ENCODE measurements at places on chromosomes 16 and 17.
A peak's percentile ranks its signal among the peaks of the same experiment; 100 is the strongest.

DNA sequence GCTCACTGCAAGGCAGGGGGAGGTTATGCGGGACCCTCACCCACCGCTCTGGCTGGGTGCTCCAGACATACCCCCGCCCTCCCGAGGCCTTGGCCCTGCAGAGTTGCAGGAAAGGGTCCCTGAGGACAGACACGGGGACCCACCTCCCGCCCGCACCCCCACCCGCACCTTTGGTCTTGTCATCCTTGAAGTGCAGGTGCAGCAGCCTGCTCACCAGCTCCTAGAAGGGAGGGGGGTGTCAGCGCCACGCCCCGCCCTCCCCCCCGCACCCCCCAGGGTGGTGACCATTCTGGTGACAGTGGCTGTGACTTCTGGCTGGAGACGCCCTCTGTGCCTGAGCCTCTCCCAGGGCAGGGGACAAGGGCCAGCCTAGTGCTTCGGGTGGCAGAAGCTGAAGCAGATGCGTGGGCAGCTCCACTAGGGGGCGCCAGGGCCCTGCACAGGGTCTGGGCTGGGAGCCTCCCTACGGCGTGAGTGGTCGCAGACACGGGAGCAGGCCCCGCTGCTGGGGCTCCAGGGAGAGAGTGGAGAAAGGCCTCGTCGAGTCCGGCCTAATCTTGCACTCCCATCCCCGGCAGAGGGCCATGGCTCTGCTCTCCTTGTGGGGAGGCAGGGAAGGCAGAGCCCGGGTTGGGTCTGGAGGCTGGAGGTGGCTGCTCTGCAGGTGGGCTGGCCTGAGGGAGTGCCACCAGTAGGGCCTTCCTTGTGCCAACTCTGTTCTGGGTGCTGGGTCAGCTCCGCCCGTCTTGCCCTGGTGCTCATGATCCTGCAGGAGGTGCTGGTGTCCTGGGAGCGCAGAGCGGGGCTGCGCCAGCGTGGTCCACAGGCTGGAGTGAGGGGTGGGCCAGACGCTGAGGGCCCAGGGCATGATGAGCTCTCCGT, 2.7 kb downstream of the CENPX start:
- H3K27me3 ChIP-seq = no peaks in the 10 kb centered on the region
- DNase-seq = no peak

GRCh38 chr16:49695782-49696413, 160.0 kb downstream of the ZNF423 start:
- DNase-seq = no peak
- no peak overlapping the region for H3K27ac ChIP-seq
- no peak overlapping the region for H3K4me3 ChIP-seq
- no peaks in the 10 kb centered on the region for H3K4me1 ChIP-seq

GRCh38 chr16:4344983-4345835, 5.9 kb downstream of the PAM16 start:
- no peaks in the 10 kb centered on the region for H3K36me3 ChIP-seq
- H3K4me3 ChIP-seq = no peak overlapping the region
- DNase-seq = no peak
- H3K4me1 ChIP-seq = peaks cover 47% of the 10 kb centered on the region
- no peaks in the 10 kb centered on the region for H3K27me3 ChIP-seq

GRCh38 chr16:86428729-86429517, 81.4 kb upstream of the FOXF1 start:
- no peak overlapping the region for H3K27ac ChIP-seq
- H3K4me3 ChIP-seq = no peak overlapping the region
- no peak for DNase-seq
- no peaks in the 10 kb centered on the region for H3K27me3 ChIP-seq
- H3K4me1 ChIP-seq = no peaks in the 10 kb centered on the region
- H3K36me3 ChIP-seq = no peaks in the 10 kb centered on the region

DNA sequence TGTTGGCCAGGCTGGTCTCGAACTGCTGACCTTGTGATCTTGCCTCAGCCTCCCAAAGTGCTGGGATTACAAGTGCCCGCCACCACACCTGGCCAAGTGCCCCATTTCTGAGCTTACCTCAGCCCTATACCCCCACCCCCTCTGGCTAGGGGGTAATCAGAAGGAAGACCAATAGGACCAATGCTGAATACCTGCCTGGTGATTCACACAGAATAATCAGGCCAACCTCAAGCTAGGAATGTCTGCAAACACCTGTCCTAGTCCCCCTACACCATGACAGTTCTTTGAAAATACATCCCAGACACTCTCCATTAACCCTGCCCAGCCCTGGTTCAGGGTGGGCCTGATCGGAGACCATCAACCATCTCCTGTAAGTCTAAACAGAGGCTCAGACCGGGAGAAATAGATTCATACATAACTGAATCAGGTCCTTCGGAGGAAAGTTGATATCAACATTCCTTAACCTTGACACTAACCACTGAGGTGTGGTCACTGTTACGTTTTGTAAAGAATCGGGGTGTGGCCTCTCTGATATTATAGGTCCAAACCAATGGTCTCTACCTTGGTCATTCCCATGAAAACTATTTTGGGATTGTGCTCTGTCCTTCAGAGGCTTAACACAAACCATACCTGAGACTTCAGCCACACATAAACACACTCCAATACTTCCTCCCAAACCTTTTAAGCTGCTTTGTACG, 130.8 kb downstream of the GAS7 start:
- H3K4me3 ChIP-seq = no peak overlapping the region
- no peaks in the 10 kb centered on the region for H3K27me3 ChIP-seq
- H3K4me1 ChIP-seq = peaks cover 24% of the 10 kb centered on the region
- no peaks in the 10 kb centered on the region for H3K36me3 ChIP-seq

DNA sequence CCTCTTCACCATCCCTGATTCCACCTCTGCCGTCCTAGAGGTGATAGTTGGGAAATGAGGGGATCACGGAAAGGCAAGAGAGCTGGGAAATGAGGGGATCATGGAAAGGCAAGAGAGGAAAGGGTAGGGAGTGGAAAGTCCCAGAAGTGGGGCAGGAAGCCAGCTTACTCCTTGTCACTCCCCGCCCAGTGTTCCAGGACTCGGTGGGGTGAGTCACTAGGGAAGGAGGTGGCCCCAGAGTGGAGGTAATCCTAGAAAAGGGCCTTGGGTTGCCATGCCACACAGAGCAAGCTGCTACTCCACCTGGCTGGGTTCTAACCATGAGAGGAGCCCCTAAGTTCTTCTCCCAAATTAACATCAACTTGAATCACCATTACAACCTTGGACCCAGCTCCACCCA, 14.8 kb downstream of the ALOXE3 start:
- DNase-seq = no peak
- no peak overlapping the region for H3K4me3 ChIP-seq
- H3K27ac ChIP-seq = no peak overlapping the region
- no peaks in the 10 kb centered on the region for H3K4me1 ChIP-seq

GRCh38 chr16:64162613-64163375, 959.1 kb downstream of the CDH11 start:
- H3K27me3 ChIP-seq = no peaks in the 10 kb centered on the region
- H3K36me3 ChIP-seq = no peaks in the 10 kb centered on the region
- DNase-seq = no peak
- H3K4me1 ChIP-seq = no peaks in the 10 kb centered on the region
- H3K4me3 ChIP-seq = no peak overlapping the region

GRCh38 chr16:4891097-4891885, 44.0 kb downstream of the UBN1 start:
- H3K27me3 ChIP-seq = no peaks in the 10 kb centered on the region
- DNase-seq = no peak
- peaks cover 15% of the 10 kb centered on the region for H3K4me1 ChIP-seq
- H3K4me3 ChIP-seq = no peak overlapping the region
- peaks cover 16% of the 10 kb centered on the region for H3K36me3 ChIP-seq

- peaks cover 21% of the 10 kb centered on the region for H3K4me1 ChIP-seq
- H3K27me3 ChIP-seq = no peaks in the 10 kb centered on the region
- no peak overlapping the region for H3K4me3 ChIP-seq
- H3K36me3 ChIP-seq = no peaks in the 10 kb centered on the region
Measured at GRCh38 chr17:35747540-35748017, 5.5 kb downstream of the GAS2L2 start.

- no peak overlapping the region for H3K4me3 ChIP-seq
- H3K27me3 ChIP-seq = no peaks in the 10 kb centered on the region
- no peaks in the 10 kb centered on the region for H3K4me1 ChIP-seq
- H3K27ac ChIP-seq = no peak overlapping the region
- H3K36me3 ChIP-seq = no peaks in the 10 kb centered on the region
- DNase-seq = no peak
Measured at GRCh38 chr16:8583199-8583598, 7.1 kb downstream of the TMEM114 start.

GRCh38 chr17:36880268-36880905, 56.9 kb upstream of the LHX1 start:
- H3K4me3 ChIP-seq = no peak overlapping the region
- H3K27me3 ChIP-seq = peaks cover 12% of the 10 kb centered on the region
- H3K27ac ChIP-seq = no peak overlapping the region
- DNase-seq = no peak
- no peaks in the 10 kb centered on the region for H3K36me3 ChIP-seq
- H3K4me1 ChIP-seq = no peaks in the 10 kb centered on the region

DNA sequence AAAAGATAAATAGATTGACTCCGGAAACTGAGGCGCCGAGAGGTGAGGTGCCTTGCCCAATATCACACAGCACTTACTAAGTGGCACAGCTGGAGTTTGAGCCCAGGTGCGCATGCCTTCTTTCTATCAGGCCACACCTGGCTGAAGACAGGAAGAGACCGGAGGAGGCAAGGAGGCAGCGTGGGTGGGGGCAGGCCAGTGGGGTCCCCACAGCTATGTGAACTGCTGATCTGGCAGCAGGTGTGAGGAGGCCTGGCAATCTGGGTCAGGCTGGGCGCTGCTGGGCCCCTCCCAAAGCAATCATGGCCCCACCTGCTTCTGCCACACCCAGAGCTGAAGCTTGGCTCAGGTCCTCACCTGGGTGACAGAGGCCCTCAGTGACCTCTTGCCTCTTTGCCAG, 1.9 kb upstream of the GDPD3 start:
- H3K36me3 ChIP-seq = peaks cover 60% of the 10 kb centered on the region
- no peak for DNase-seq
- no peaks in the 10 kb centered on the region for H3K4me1 ChIP-seq
- no peaks in the 10 kb centered on the region for H3K27me3 ChIP-seq
- H3K4me3 ChIP-seq = no peak overlapping the region
- H3K27ac ChIP-seq = no peak overlapping the region

DNA sequence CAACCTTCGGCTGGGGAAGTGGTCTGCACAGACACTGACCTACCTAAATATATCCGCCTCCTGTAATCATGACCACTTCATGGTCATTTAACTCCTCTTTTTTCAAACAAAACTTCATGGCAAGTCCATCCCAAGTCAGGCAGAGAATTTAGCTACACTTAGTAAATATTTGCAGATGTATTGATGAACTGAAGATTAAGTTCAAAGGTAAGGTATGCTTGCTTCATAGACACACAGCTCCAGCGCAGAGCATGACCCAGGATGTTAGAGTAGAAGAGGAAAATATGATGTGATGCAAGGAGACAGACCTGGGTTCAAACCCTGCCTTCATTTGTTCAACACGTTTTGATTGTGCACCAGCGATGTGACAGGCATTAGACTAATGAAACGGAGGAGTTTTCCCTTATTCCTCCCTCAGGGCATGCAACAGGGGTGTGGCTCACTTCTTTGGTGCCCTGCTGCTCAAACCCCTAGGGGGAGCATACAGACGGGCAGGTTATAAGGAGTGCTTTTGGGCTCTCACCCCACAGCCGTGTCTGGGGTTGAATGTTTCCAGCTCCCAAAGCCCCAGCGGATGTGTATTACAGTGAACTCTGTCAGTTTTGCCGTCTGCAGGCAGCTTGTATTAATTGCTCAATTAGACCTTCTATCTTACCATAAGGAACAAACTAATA, 23.9 kb upstream of the CLEC3A start:
- H3K27me3 ChIP-seq = no peaks in the 10 kb centered on the region
- H3K4me3 ChIP-seq = no peak overlapping the region
- DNase-seq = no peak
- peaks cover 1% of the 10 kb centered on the region for H3K4me1 ChIP-seq
- no peaks in the 10 kb centered on the region for H3K36me3 ChIP-seq

- no peaks in the 10 kb centered on the region for H3K4me1 ChIP-seq
- peak overlapping the region; percentile 96 for H3K4me3 ChIP-seq
- no peaks in the 10 kb centered on the region for H3K27me3 ChIP-seq
- peak overlapping the region; percentile 82 for H3K27ac ChIP-seq
Measured at GRCh38 chr16:4272114-4272956, 488 bp downstream of the TFAP4 start.

DNA sequence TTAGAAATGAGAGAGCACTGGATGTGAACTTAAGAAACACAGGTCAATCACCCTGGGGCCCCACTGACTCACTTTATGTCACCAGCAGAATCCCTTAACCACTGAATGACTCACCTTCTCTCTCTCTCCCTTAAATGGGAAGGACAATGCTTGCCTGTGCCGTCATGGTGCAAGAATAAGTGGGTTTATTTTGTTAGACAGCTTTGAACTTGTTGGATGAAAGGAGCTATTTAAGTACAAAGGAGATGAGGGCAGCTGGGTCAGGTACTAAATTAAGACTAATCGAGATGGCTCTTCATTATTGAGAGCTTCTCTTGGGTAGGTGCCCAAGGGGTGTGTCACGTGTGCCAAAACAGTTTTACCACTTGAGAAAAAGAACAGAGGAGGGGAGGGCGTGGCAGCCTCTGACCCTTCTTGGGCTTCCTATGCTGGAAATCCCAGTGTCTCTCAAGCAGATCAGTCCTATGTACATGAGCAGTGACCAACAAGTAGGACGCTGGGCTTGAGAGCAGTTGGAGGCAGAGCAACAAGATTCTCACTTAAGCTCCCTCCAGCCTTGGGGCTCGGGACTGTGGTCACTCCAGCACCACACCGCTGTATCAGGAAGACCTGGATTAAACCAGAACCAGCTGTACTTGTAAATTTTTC, 6.7 kb upstream of the KRT31 start:
- DNase-seq = no peak
- H3K4me3 ChIP-seq = no peak overlapping the region
- H3K27ac ChIP-seq = no peak overlapping the region
- H3K27me3 ChIP-seq = no peaks in the 10 kb centered on the region
- H3K36me3 ChIP-seq = no peaks in the 10 kb centered on the region

- no peaks in the 10 kb centered on the region for H3K27me3 ChIP-seq
- no peaks in the 10 kb centered on the region for H3K4me1 ChIP-seq
- H3K4me3 ChIP-seq = no peak overlapping the region
- no peak overlapping the region for H3K27ac ChIP-seq
- DNase-seq = no peak
- H3K36me3 ChIP-seq = no peaks in the 10 kb centered on the region
Measured at GRCh38 chr17:51673070-51673469, 412.7 kb downstream of the UTP18 start.

DNA sequence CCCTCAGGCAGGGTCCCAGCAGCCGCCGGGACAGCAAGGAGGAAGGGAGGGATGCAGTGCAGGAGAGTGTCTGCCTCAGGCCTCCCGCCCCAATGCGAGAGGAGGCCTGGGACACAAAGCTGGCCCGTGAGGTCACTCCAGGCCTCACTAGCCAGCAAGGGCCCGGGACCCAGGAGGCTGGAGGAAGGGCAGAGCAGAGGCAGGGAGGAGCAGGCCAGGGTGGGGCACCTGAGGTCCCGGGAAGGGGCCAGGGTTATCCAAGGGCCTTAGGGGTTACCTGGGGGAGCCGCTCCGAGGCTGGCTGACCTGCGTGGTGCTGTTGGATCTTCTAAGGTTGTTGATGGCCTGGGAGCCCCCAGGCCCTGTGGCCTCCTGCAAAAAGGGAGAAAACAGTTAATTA, 14.1 kb downstream of the CEP131 start:
- H3K27ac ChIP-seq = no peak overlapping the region
- DNase-seq = no peak
- no peak overlapping the region for H3K4me3 ChIP-seq
- H3K36me3 ChIP-seq = no peaks in the 10 kb centered on the region
- no peaks in the 10 kb centered on the region for H3K4me1 ChIP-seq
- H3K27me3 ChIP-seq = no peaks in the 10 kb centered on the region
